ENCODE measurements at places on chromosomes 2 and 18.

DNA sequence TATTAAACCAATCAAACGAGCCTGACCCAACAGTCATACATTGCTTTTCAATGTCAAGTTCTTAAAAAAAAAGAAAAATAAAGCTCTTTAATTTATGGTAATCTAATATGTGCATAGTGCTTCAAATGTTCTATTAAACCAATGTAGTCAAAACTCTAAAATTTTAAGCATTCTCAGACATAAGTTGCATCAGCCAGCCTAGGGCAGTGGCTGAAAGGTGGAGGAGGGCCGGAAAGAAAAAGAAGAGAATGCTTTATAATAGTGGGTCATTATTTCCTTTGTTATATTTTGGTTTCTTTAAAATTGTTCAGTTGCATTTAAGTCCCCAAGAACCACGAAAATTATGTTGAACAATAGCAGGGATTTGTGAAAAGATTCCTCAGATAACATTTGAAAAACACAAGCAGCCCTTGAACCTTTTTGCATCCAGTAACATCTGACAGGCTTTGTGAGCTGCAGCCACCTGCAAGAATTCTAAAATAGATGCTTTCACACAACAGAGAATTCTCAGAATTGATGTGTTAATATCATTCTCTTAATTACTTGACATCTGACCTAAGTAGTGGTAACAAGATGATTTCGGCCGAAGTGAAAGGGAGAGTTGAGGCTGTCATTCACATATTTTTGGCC is 252.1 kb downstream of the CDCA7 start:
- no peak for DNase-seq

GRCh38 chr2:120482334-120482733 is 136.4 kb downstream of the INHBB start:
- no peak for DNase-seq

GRCh38 chr2:198701481-198701880 is 756.3 kb downstream of the SATB2 start:
- DNase-seq, result no peak

- DNase-seq, result no peak
Measured at GRCh38 chr2:174473796-174474195, 13.0 kb downstream of the GPR155 start.

GRCh38 chr2:192953116-192953515 is 758.4 kb upstream of the TMEFF2 start:
- no peak for DNase-seq

- peak; percentile 68 for DNase-seq
Measured at GRCh38 chr18:67199993-67200617, 316.4 kb downstream of the DSEL start.

- peak; percentile 29 for DNase-seq
Measured at GRCh38 chr18:8657050-8657820, 48.0 kb downstream of the RAB12 start.

DNA sequence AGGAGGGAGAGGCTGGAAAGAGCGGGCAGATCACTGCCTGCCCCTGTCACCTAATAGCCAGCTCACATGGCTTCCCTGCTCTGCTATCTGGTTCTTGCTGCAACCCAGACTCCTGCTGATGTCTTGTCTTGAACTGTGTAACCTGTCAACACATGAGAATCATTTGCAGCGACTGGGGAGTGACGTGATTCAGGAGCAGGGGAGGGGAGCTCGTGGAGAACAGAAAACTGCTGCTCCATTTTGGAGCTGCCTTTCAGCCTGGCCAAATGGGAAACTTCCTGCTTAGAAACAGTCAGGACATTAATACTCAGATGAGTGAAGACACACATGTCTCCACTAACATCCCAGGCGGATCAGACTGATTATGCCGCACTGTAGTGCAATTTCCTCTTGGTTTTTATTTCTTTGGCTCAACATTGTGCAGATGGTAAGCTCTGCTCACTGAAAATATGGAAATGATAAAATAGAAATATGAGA is 38.1 kb downstream of the RPL37A start:
- no peak for DNase-seq

GRCh38 chr18:45166836-45167551 is 448.3 kb upstream of the SLC14A2 start:
- DNase-seq, result no peak

GRCh38 chr2:43453179-43454170 is 142.4 kb downstream of the THADA start:
- no peak for DNase-seq

GRCh38 chr2:98483257-98483861 is 38.7 kb downstream of the INPP4A start:
- DNase-seq, result no peak

DNA sequence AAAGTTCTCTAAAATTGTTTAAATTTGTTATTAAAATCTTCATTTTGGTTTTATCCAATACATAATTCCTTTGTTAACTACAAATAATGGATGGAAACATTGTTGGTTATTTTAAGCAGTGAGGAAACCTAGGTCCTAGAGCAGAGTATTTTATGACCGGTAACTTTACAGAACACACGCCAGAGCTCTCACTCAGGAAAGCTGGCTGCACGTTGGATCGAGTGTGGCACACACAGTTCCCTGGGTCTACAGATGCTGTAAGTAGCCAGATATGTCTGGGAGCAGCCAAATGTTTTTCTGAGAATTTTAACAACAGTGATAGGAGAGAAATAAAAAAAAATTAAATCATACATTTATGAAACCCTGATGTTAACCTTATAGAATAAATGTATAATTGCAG is 264.4 kb downstream of the ZNF407 start:
- no peak for DNase-seq

GRCh38 chr18:845152-845819 is 33.2 kb upstream of the YES1 start:
- DNase-seq, result no peak

DNA sequence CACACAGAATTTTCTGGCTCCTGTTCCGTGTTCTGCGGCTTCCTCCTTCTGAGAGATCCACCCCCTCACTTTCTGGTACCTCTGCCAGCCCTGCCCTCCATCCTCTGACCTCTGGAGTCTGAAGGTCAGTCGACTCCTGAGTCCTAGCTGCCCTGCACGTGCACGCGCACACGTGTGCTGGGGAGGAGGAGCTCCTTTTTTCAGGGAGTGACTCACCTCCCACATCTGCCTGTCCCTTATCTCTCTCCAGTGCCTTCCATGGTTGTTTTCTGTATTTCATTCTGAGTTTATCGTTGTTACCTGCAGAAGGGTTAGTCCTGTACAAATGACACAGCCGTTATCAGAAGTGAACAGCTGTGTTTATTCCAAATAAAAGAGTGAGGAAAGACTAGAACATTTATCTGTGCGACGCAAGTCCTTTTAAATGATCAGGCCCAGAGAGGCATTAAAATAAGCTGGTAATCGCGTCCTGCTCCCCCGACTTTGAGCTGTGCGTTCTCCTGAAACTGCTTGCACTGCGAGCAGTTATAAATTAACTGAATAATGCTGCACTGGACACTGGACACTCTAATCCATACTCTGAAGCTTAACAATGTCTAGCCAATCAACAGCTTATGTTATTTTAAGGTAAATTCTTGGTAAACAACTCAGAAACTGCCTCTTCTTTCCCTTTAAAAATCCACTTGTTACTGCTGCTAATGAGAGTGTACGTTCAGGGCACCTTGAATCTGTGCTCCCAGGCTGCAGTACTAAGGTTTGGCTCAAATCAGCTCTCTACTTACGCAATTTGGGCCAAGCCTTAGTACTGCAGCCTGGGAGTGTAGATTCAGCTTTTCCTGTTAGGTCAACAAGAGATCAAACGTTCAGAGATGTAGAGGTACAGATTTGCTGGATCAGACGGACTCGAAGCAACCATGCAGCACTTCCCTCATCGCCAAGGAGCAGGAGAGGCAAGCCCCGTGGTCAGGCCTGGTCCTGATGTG is 72.5 kb downstream of the GALR1 start:
- no peak for DNase-seq

- no peak for DNase-seq
Measured at GRCh38 chr2:241065355-241065803, 36.7 kb downstream of the MTERF4 start.

- no peak for DNase-seq
Measured at GRCh38 chr2:188326669-188327301, 35.1 kb downstream of the GULP1 start.

DNA sequence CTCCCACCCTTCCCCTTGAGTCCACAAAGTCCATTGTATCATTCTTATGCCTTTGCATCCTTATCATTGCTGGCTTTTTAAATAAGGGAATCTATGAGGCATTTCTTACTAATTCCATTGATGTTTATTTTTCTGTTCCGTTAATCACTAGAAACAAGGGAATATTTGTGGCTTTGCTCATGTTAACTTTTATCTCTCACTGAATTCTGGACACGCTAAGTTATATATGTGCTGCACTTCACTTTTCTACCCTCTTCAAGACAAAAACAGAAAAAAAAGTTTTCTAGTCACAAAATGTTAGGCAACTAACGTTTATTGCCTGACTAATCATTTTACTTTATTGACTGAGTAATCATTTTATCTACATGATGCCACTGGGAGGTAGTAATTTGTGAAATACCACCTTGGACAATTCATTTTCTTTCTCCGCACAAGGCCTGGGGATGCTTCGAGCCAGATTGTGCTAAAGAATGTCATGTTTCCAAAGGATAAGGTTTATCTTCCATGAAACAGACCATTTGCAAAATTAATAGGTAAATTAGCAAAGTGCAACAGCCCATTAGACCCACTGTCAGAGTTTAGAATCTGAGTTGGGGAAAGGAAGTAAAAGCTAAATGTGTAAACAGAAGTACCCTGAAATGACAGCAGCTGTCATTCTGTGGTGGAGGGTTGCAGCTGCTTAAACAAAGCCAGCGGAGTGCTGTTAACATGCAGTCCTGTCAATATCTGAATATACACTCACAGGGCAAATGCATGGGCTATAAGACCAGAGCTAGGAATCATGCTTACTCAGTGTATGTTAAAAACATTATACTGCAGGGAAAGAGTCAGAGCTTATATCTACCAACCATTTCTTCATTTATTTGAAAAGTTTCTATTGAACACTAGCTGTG is 658.7 kb downstream of the CNTNAP5 start:
- DNase-seq, result peak; percentile 69

GRCh38 chr2:239212121-239212928 is 188.5 kb downstream of the HDAC4 start:
- no peak for DNase-seq

- no peak for DNase-seq
Measured at GRCh38 chr18:31773774-31774476, 13.2 kb upstream of the SLC25A52 start.

DNA sequence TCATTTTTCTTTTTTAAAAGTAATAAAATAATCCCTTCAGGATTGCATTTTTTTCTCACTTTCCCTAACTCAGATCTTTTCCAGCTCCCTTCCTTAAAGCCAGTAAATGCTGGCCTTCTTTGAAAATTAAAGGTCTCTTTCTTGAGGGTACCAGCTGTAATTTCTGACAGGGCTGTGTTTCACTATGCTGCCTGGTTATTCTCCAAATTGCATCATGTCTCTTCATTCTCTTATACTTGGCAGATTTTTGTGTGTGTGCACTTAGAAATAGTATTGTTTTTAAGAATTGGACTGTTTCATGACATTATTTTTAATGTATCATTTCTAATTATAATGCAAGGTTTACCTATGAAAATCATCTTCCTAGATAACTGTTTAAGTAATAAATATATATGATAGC is 72.0 kb upstream of the EPB41L5 start:
- no peak for DNase-seq

Data from NCI-H1092 (cell line).